Brain (organoid and tissue), 16 donors: ENCODE measurements at places on chromosomes 6 and 20. TPM values are rescaled to one million over a fixed set of nuclear protein-coding genes. Genes with fewer than 3 reads are reported as not detected.

Gene TSPO2
- polyA plus RNA-seq = not detected

Gene C6orf58
- not detected for polyA plus RNA-seq

Gene FOXC1
- 7.9 TPM for polyA plus RNA-seq

Gene HRH3
- polyA plus RNA-seq = 30.9 TPM

Gene PGBD1
- 3.9 TPM for polyA plus RNA-seq

Gene PARD6B
- 0.51 TPM for polyA plus RNA-seq

Gene MYLK2
- 1.5 TPM for polyA plus RNA-seq

Gene TMC2
- polyA plus RNA-seq = not detected

Gene CFAP61
- 9.0 TPM for polyA plus RNA-seq

Gene OR12D3
- not detected for polyA plus RNA-seq

Gene IP6K3
- 6.4 TPM for polyA plus RNA-seq

Gene BTN1A1
- polyA plus RNA-seq = 0.36 TPM

Gene C20orf202
- 0.27 TPM for polyA plus RNA-seq

Gene ZNF335
- polyA plus RNA-seq = 12.5 TPM

Gene HMGCLL1
- 1.0 TPM for polyA plus RNA-seq

Gene ANKRD6
- polyA plus RNA-seq = 33.9 TPM

Gene GTF3C6
- polyA plus RNA-seq = 77.7 TPM

Gene SYCP2
- polyA plus RNA-seq = 0.22 TPM

Gene PACSIN1
- 73.8 TPM for polyA plus RNA-seq

Gene COL21A1
- polyA plus RNA-seq = 1.0 TPM

Gene GCLC
- 25.7 TPM for polyA plus RNA-seq

Gene THBS2
- polyA plus RNA-seq = 12.9 TPM
